ENCODE measurements at places on chromosomes 6 and 20.

GRCh38 chr6:100453701-100454521 lies 10.8 kb downstream of the SIM1 start:
- no peak for DNase-seq

GRCh38 chr6:1558388-1558787 lies 51.3 kb upstream of the FOXC1 start:
- no peak for DNase-seq

DNA sequence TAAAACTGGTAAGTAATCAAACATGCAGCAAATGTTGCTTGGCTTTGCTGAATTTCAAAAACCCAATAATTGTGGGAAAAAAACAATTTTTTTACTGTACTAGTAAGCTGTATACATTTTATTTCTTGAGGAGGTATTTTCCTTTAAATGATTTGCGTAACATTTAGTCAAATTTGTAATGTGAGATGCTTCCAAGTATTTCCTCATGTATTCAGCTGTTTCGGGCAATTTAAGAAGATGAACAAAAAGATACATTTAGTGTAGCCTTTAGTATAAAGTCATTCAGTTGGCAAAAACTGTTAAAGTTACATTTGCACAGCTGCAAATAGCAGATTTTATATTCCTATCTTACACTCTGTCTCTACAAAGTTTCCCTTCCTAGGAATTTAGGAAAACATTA lies 186.1 kb upstream of the SCGN start:
- DNase-seq, result no peak

DNA sequence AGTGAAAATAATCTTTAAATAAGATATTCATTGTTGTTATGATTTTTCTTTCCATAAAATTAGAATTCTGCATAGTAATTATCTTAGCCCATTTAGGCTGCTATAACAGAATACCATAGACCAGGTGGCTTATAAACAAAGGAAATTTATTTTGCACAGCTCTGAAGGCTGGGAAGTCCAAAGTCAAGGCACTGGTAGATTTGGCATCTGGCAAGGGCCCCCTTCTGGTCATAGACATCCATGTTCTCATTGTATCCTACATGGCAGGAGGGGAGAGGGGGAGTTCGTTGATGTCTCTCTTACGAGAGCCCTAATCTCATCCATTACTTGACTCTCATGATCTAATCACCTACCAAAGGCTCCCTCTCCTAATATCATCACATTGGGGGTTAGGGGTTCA lies 175.0 kb upstream of the CCN2 start:
- no peak for DNase-seq

DNA sequence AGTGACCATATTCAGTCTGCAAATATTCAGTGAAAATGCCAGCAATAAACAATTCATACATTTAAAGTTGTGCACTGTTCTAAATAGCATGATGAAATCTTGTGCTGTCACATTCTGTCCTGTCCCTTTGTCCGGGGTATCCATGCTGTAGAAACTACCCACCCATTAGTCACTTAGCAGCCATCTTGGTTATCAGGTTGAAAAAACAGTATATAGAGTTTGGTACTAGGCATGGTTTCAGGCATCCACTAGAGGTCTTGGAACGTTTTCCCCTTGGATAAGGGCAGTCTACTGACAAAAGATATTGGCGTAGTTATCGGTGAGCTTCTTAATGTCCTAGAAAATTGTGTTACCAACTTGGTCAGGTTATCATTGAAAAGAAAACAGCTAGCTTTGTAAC lies 12.3 kb upstream of the MAP3K7 start:
- DNase-seq, result no peak

- no peak for DNase-seq
Measured at GRCh38 chr20:12638633-12639312, 370.0 kb upstream of the SPTLC3 start.

- no peak for DNase-seq
Measured at GRCh38 chr6:43101497-43101896, 25.4 kb downstream of the PTK7 start.

- no peak for DNase-seq
Measured at GRCh38 chr6:149078211-149078782, 239.2 kb upstream of the TAB2 start.

DNA sequence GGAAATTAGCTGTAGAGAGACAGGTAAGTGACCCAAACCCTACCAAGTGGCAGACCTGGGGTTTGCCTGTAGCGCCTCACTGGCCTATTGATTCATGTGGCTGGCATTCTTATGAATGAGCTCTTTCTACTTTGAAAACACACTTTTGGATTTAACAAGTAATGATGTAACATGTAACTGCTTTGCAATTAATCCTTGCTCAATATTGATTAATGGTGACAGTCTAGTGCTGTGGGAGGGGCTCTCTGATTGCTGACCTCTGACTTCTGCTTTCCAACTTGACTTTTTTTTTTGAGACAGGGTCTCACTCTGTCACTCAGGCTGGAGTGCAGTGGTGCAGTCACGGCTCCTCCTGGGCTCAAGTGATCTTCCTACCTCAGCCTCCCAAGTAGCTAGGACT lies 82.7 kb downstream of the TIAM2 start:
- DNase-seq, result no peak

DNA sequence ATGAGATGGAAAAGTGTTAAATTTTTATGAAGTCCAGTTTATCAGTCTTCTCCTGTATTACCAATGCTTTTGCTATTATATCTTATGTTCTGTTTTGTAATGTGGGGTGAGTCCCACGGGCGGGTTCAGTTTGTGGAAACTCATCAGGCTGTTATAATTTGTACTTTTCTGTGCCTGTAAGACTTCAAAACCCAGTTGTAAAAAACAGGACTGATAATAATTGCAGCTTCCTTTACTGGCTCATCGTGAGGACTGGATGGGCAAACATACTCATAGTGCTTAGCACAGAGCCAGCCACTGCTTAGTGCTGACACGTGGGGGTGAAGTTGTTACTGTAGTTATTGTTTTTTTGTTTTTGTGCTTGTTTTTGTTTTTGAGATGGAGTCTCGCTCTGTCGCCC lies 45.6 kb downstream of the TGM2 start:
- DNase-seq, result peak; percentile 43

GRCh38 chr6:56539527-56540105 lies 103.1 kb downstream of the DST start:
- no peak for DNase-seq

DNA sequence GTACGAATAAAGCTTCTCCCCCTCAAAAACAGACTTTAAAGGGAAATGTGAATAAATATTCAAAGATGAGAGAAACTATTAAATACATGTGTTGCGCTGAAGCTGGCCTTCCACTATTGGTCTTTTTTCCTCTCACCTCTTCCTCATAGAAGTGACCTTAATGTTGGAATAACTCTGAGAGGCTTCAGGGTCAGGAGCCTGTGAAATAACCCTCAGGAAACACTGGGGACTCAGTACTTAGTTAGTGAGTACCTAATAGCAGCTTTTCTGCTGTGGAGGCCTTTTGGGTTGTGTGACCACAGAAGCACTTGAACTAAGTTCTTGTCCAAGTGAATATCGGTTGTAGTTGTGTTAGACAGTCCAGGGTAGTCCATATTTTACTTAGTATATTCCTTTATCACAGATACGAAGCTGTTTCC lies 799 bp upstream of the SHPRH start:
- DNase-seq, result no peak

- peak; percentile 89 for DNase-seq
Measured at GRCh38 chr6:73798592-73798991, 102.6 kb downstream of the CD109 start.

DNA sequence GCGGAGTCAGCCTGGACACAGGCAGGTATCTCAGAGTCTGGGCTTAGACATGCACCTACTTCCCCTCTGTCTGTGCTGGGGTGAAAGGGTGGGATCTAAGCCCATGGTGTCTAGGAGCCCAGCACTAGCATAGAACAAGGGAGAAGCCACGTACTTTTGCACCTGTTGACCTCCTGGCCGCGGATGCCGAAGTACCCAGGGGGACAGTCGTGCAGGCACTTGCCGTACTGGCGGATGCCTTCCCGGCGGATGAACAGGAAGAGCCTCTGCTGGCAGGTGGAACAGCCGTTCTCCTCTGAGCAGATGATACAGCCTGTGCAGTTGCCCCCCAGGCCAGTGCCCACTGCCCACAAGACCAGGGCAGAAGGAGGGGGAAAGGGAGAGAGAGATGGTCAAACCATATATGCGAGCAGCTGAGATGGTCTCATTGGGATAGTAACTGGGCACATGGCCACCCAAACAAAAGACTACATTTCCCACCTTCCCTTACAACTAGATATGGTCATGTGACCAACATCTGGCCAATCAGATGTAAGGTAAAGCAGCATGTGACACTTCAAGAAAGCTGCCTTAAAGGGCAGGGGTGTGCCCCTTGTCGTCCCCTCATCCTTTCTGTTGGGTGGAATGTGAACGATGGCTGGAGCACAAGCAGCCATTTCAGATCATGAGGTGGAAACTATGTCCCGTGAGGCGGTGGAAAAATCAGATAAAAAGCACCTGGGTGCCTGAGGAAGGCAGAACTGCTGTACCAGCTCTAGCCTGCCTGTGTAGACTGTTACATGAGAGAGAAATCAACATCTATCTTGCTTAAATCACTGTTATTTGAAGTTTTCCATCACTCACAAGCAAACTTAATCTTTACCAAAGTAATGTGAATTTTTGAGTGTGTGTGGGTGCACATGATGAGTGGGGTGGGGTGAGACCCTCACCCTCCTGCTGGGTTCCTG lies 34.0 kb downstream of the RSPO4 start:
- no peak for DNase-seq

GRCh38 chr20:5973172-5973571 lies 22.7 kb downstream of the MCM8 start:
- no peak for DNase-seq

GRCh38 chr6:137656735-137657134 lies 162.5 kb upstream of the OLIG3 start:
- DNase-seq, result no peak

DNA sequence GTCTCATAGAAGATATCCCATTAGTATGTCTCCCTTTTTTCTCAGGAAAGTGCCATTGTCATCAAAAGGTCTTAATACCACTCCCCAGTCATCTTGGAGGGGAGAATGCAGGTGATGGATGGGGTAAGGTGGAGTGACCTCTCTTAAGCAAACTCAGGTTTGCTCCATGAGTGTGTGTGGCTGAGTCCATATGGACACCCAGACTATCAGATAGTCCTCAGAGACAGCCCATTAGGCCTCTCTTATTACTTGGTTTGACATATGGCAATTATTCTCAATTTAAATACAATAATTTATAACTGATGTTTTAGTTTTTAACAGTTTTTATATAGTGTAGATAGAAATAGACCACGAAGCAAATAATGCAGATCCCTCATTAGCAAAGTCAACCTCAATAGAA lies 23.2 kb downstream of the LAMA4 start:
- no peak for DNase-seq

DNA sequence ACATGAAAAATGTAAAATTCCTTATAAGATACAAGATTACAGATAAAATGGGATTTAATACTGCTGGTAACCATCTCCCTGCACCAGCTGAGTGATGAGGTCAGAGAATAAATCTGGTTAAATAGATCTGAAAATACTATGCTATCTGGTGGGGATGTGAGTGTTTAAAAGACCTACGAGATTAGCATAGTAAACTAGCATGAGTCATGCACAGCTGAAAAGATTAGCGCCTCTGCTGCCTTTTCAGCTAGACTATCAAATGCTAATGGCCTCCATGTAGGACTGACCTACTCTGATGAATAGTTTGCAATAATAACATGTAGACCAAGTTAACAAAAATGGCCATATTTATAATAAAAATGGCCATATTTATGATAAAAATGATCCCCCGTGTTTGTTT lies 553.3 kb downstream of the C6orf118 start:
- DNase-seq, result no peak

GRCh38 chr6:39686976-39687375 lies 38.2 kb downstream of the KIF6 start:
- DNase-seq, result no peak

DNA sequence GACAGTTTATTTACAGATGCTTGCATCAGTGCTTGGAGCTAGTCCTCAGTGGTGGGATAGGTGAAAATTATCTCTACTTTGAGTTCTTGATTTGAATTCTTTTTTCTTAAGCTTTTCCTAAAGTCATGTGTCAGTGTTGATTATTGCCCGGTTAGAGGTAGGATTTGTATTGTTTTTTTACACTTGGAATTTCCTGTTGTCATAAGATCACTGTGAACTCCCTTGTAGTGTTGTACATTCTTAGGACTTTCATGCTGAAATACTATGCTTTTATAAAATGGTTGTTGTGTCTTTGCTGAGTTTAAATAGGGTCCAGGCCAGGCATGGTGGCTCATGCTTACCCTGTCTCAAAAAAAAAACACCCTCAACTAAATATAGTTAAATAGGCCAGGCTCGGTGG lies 20.3 kb downstream of the ASXL1 start:
- no peak for DNase-seq

GRCh38 chr6:112183271-112183671 lies 71.1 kb downstream of the LAMA4 start:
- DNase-seq, result peak; percentile 21

DNA sequence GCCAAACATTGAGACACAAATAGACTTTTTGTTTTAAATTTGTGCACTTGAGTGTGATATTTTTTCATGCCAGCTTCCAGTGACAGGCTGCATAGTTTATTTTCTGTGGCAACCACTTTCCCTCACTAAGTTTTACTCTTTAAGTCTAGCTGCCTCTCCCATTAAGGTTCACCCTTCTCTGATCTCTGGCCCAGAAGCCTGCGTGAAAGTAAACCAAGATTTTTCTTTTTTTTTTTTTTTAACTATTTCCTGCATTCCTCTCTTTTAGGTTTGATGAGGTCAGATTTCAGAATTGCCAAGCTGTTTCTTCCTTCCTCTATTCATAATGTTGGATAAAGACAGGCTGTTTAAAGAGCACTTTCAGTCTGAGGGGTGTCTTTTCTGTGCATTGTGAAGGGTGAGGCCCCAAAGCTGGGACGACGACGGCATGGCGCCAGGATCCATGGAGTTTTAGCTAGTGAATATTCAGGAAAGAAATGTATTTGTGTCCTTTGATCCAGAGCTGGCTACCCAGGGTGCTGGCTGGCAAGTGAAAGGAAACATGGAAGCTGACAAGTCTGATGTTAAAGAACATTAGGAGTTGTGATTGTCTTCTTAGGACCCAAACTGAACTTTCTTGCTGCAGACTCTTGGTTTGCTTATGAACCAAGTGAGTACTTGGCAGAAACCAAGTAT lies 50.7 kb downstream of the DOK5 start:
- DNase-seq, result no peak

GRCh38 chr6:125082908-125083683 lies 70.5 kb upstream of the TPD52L1 start:
- no peak for DNase-seq

GRCh38 chr6:43702534-43703440 lies 15.2 kb upstream of the MRPS18A start:
- peak; percentile 92 for DNase-seq

GRCh38 chr6:93307505-93308409 lies 111.6 kb downstream of the EPHA7 start:
- no peak for DNase-seq

GRCh38 chr6:160122744-160123143 lies 1.1 kb downstream of the SLC22A1 start:
- no peak for DNase-seq

- no peak for DNase-seq
Measured at GRCh38 chr20:50398821-50399554, 111.2 kb upstream of the PTPN1 start.

- peak; percentile 32 for DNase-seq
Measured at GRCh38 chr20:63082308-63082938, 75.7 kb upstream of the BHLHE23 start.

- peak; percentile 9 for DNase-seq
Measured at GRCh38 chr20:17431621-17432364, 99.4 kb downstream of the BFSP1 start.

GRCh38 chr6:138464085-138464484 lies 35.2 kb downstream of the NHSL1 start:
- no peak for DNase-seq

All from NCI-H226 (cell line).